ENCODE measurements at places on chromosomes 7 and 10.
A peak's percentile ranks its signal among the peaks of the same experiment; 100 is the strongest.

DNA sequence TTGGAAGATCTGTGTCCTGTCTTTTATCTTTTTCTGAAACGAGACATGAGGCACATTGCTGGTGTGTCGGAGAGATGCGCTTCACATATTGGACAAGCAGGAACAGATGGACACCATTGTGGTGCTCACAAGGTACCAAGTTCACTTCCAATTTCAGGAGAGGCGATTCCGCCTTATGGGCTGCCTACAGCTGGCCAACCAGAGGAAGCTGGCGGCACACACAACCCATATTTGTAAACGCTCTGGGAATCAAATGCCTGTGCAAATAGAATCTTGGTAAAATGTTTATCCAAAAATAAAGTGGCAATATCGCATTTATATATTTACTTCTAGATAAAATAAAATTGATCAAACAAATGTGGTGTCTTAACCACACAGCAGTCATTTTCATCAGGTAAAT, 337.4 kb downstream of the TCERG1L start:
- DNase-seq, result no peak

GRCh38 chr7:117674617-117675016, 194.8 kb downstream of the CFTR start:
- no peak for DNase-seq

- no peak for DNase-seq
Observed at GRCh38 chr10:80471001-80471400, 16.9 kb downstream of the TSPAN14 start.

DNA sequence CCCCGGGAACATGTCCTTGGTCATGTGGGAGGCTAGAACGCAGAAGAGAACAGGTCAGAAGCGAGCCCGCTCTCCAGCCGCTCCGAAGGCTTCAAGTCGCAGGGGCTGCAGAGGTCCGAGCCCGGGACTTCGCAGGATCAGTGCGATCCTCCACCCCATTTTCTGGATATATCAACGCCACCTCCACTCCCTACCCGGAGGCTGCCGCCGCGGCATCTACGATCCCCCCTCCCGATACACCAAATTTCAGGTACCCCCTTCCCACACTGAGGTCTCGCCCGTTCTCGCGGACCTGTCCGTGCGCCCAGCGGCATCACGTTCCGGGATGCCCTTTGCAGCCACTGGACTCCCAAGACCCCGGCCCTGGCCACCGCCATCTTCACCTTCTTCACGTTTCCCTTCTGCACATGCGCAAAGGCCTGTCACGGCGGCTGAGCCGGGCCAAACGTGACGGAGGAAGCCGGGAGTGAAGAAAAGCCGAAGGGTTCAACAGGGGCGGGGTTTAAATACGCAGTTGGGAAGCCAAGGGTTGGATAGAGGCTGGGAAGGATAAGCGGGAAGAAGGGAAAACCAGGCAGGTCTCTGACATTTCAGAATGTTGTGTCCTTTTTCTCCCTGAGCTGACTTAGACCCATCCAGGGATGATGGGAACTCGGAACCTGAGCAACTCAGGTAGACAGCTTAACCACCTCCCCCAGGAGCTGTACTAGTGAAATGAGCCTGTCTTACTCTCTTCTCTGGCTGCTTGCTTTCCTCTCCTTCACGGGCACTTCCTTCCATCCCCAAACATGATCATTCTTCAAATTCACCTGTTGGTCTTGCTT, at the start of gene NDUFB8:
NDUFB8 (minus strand) TSS at position 397 of the 824 bp plus-strand sequence; CDS start at position 377, 20 bp downstream.
- DNase-seq, result peak; percentile 77

DNA sequence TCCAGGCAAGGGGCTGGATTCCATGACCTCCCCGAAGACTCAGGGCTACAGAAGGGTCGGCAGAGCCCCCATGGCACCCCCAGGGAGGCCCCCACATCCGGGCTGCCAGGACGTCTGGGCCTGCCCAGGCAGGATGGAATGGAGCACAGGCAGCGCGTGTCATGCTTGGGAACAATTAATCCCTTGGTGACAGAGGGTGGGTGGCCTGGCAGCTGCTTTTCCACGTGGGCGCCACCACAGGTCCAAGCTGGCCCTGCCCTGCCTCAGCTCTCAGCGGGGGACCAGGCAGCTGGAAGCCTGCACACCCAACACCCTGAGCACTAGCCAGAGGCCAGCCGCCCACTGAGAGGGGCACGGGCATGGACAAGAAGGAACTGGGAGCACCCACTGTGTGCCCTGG, 11.4 kb downstream of the ELN start:
- DNase-seq, result no peak

Data from H4 (cell line).